ENCODE measurements at places on chromosomes 6 and 20. TPM values are rescaled to one million over a fixed set of nuclear protein-coding genes. Genes with fewer than 3 reads are reported as not detected.

GRCh38 chr6:21161707-21162106 is 431.8 kb upstream of the SOX4 start:
- no peak for DNase-seq

DNA sequence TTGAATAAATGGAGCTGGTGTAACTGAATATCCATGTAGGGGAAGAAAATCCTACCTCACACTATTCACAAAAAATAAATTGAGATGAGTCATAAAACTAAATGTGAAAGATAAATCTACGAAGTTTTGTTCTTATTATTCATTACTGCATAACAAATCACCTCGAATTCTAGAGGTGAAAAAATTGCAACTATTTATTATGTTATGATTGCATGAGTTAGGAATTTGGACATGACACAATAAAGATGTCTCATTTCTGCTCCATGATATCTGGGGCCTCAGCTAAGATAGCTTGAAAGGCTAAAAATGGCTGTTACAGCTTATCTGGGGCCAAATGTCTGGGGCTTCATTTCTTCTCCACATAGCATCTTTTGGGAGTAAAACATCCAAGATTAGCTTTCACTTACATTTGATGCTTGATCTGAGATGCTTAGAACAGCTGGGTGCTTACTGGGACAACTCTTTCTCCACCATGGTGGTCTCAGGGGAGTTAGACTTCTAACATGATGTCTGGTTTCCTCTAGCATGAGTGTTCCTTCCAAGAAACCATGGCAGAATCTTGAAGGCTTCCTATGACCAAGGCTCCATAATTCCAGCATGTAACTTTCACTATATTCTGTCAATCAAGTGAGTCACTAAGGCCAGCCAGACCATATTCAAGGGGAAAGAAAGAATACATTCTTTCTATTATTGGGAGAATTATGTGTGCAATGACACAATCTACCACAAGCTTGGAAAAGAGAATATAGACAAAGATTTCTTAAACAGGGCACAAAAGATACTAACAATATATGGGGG is 30.1 kb downstream of the OR2B6 start:
- DNase-seq, result no peak

- no peak for DNase-seq
Observed at GRCh38 chr20:18754030-18754652, 59.4 kb upstream of the SCP2D1 start.

DNA sequence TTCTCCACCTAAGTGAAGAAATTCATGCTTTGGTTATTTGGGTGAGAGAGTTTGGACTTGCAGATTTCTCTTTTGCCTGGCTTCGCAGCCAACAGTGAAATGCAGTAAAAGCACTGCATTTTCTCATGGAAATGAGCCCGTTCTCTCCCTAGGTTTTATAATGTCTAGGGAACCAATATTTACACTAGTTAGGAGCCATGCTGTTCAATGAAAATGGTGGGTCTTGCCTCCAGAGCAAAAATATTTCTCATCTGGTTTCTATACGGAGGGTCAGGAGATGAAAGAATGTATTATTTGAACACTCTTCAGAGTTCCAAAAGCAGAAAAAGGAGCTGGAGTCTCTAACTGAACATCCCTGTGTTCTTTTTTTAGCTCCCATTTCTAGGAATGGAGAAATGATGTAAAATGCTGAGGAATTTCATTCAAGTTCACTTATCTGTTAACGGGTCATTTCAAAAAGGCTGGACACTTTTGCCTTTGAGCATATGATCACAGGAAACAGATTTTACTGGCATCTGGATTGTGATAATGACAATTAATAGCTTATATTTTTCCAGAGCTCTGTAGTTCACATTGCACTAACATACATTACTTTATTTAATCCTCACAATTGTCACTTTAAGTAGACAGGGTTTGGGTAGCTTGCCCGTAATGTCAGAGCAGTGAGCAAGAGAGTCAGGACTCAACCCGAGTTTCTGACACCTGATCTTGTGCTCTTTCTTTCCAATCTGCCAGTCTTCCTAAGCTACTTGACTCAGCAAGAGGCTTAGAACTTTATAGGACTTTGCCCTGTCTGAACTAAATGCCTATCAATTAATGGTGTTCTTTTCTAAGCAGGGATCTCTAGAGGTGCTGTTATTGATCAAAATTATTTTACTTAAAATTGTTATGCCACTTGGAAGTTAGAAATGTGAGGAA is 78.0 kb downstream of the PPP1R14C start:
- no peak for DNase-seq

GRCh38 chr6:155647354-155647753 is 191.7 kb upstream of the NOX3 start:
- no peak for DNase-seq

- DNase-seq, result no peak
Observed at GRCh38 chr6:43917878-43918382, 147.9 kb downstream of the VEGFA start.

Gene HSD17B8
- 13.5 TPM for total RNA-seq

Gene PLTP
- total RNA-seq, result 38.0 TPM

Gene HBS1L
- 110 TPM for total RNA-seq
